ENCODE measurements at places on chromosomes 16 and 17.

GRCh38 chr16:74035816-74036215, 260.8 kb upstream of the PSMD7 start:
- DNase-seq = no peak

DNA sequence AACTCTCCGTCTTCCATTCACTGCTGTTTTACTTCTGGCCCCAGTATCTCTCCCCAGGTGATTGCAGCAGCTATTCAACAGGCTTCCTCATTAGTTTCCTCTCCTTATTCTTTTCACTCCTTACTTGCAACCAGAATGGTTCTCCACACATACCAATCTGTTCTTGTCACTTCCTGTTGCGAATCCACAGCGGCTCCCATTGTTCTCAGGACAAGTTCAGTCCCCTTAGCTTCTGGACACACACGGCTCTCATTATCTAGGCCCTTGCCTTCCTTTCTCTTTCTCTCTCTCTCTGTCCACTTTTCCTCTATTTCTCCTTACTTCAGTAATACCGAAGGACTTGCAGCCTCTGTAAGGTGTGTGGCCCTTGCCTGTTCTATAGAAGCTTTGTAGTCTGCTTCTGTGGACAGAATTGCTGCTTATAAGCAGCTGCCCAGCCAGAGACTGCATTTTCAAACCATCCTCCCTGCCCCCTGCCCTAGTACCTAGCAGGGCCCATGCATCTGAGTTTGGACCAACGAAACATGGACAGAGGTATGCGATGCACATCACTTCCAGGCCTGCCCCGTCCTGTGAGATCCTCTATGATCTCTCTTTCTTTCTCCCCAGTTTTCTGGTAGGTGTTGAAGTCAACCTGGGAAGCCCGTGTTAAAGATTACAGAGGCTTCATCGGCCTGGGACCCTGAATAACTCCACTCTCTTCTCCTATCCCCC, 45.7 kb downstream of the VAT1L start:
- no peak for DNase-seq

GRCh38 chr17:2814049-2814448, 17.8 kb downstream of the RAP1GAP2 start:
- DNase-seq = no peak

GRCh38 chr17:2150806-2151205, 95.9 kb downstream of the HIC1 start:
- DNase-seq = no peak

- DNase-seq = peak; percentile 24
Measured at GRCh38 chr17:77441130-77441920, 300.6 kb downstream of the SEC14L1 start.
